ENCODE measurements at places on chromosomes 6 and 20. TPM values are rescaled to one million over a fixed set of nuclear protein-coding genes. Genes with fewer than 3 reads are reported as not detected.

CGAS gene
- total RNA-seq = 6.5 TPM

GSS gene
- 37.7 TPM for total RNA-seq

FAM210B gene
- 39.1 TPM for total RNA-seq

IYD gene
- 1.3 TPM for total RNA-seq

KCNK16 gene
- total RNA-seq = not detected

ZNF334 gene
- 13.5 TPM for total RNA-seq

CLIC5 gene
- 67.4 TPM for total RNA-seq

LY86 gene
- total RNA-seq = 4.1 TPM

HLA-DOA gene
- 11.0 TPM for total RNA-seq

ADTRP gene
- total RNA-seq = 3.7 TPM

DEFB112 gene
- total RNA-seq = not detected

XKR7 gene
- total RNA-seq = 0.23 TPM

CD83 gene
- 15.7 TPM for total RNA-seq

MAP7 gene
- 15.8 TPM for total RNA-seq

TSPYL4 gene
- 32.1 TPM for total RNA-seq

NKX2-4 gene
- not detected for total RNA-seq

PRDM13 gene
- total RNA-seq = not detected

Data from metanephros (tissue), 2 donors.